Hematopoietic multipotent progenitor cell treated with erythropoietin and hydrocortisone succinate and interleukin-3 and kit ligand, for 4 days (in vitro differentiated cells): ENCODE measurements at places on chromosomes 13 and 19.

DNA sequence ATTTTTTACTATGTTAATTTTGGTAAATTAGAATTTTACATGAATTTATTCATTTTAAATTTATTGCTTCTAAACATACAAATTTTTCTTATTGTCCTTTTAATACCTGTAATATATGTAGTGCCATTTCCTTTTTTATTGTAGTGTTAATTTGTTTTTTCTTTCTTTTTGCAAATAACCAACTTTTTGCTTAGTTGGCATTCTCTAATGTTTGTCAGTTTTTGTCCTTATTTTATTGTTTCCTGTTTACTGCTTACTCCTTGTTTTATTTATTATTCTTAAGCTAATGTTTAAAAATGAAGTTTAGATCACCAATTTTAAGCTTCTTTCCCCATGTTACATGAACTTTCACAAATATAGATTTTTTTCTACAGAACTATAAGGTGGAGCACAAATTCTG is 516.6 kb downstream of the SLITRK1 start:
- no peak for DNase-seq

GRCh38 chr13:106701771-106702341 is 133.9 kb upstream of the ARGLU1 start:
- DNase-seq: no peak

- DNase-seq: no peak
Observed at GRCh38 chr13:107192289-107192688, 624.4 kb upstream of the ARGLU1 start.

DNA sequence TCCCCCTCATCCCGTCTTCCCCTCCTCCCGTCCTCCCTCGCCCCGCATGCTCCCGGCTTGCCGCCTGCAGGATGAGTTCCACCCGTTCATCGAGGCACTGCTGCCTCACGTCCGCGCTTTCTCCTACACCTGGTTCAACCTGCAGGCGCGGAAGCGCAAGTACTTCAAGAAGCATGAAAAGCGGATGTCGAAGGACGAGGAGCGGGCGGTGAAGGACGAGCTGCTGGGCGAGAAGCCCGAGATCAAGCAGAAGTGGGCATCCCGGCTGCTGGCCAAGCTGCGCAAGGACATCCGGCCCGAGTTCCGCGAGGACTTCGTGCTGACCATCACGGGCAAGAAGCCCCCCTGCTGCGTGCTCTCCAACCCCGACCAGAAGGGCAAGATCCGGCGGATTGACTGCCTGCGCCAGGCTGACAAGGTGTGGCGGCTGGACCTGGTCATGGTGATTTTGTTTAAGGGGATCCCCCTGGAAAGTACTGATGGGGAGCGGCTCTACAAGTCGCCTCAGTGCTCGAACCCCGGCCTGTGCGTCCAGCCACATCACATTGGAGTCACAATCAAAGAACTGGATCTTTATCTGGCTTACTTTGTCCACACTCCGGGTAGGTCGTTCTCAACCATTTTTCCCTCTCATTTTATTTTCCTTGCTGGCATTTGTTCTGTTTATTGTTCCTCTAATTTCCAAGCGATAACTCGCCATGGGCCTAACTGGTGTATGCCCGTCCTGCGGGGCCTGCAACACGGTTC is 29.8 kb downstream of the NFIX start:
- DNase-seq: no peak

- no peak for DNase-seq
Observed at GRCh38 chr19:10620786-10621185, 4.6 kb upstream of the SLC44A2 start.

DNA sequence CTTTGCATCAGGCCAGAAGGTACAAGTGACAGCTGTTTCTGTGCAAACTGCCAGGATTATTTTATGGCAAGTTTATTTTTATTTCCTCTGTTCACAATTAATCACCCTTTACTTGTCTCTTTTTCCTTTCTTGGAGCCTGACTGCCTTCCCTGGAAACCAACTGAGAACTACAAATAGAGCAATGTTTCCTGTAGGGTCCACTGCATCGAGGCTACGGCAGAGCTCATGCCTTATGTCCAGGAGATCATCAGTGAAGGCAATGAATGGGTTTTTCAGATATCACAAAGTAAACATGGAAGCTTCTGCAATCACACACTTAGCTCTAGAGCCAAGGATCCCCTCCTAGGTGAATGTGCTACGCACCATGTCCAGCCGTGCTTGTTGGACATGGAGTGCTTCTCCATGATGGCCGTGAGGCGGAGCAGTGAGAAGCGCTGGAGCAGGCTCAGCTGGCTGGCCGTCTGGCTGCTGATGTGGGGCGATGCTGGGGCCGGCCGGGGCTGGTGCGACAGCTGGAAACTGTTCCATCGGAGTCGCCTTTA is 110.9 kb downstream of the KL start:
- no peak for DNase-seq

DNA sequence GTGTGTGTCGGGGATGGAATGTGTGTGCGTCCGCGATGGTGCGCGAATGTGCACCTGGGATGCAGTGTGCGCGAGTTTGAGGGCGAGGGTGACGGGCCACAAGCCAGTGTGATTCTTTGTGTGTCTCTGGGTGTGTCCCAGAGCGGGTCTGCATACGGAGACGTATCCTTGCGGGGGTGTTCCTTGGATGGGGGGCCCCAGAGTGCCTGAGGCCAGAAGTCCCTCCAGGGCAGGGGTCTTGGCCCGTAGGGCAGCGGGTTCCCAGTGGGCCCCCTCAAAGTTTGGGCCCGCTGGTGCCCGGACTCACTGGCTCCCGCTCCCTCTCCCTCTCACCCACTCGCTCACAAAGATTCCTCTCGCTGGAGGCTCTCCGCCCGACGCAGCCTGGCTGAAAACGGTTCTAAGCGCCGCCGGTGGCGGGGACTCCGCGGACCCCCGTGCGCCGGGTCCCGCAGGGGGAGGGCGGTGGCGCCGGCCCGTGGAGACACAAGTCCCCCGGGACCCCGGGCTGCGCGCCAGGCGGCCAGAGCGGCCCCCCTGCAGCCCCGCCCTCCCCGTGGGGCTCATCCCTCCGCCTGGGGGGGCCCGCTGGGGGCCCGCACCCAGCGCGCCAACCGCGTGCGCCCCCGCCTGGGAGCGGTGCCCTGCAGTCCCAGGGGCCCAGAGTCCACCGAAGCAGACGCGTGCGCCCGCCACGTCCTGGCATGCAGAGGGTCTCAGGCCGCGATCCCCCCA is 886 bp downstream of the CRLF1 start:
- no peak for DNase-seq

DNA sequence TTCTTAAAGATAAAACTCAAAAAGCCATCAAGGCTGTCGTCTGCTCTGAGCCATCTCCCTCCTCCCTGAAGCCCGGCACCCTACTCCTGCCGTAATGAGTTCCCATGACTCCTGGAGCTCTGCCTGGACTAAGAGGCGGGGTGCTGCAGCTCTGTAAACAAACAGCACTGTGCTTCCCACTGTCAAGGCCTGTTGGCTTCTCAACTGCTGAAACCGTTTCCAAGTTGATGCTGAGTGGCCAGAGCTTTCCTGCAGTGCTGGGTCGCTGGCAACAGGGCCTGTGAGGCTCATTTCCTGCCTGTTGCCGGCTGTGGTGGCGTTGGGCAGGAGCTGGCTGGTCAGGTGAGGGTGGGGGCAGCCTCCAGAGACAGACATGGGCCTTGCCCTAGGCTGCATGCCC is 26.7 kb upstream of the ISYNA1 start:
- DNase-seq: no peak
